Fibroblast of skin of right biceps (primary cell): ENCODE measurements at places on chromosomes 4 and X.

DNA sequence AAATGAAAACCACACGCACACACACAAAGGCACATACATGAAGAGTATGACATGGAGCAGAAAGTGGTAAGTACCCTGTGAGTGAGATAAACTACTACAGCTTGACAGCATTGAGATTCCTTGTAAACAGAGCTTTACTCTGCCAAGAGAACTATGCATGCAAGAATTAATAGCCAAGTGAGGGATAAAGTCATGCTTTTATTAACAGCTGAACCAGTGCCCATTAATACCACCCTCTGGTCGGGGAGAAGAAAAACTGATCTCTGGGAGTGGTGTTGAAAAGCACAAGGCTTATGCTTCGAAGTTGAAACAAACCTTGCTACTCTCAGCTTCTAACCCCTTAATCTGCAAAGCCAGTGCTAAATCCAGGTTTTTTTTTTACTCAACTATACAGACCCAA is 95.9 kb upstream of the C1QTNF7 start:
- no peak for DNase-seq

DNA sequence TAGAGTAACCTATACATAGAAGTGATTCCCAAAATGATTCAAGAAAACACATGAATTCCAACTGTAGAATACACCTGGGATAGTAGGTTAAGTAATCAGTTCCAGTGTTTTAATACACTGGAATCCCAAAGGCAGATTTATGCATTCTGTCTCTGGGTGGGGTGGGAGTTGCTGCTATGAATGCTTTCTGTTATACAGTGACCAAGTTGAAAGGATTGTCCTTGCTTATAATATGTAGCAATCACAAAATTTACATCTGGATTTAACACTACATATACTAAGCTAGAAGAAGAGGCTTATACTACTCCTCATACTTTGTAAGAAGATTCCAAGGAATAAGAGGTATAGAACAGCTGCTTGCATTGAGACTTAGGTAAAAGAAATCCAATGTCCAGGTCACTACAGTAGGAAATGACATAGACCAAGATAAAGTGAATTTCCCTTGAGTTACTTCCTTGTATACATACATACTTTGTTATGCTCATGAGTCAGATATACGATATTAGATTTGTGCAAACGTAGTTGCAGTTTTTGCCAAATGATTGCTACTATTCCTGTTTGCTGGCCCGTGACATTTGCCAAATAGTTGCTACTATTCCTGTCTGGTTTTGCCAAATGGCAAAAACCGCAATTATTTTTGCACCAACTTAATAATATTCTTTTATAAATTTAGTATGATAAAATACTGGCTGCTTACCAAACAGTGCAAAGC is 210.5 kb upstream of the DIAPH2 start:
- peak; percentile 10 for DNase-seq

GRCh38 chr4:178080312-178080711 is 638.1 kb upstream of the AGA start:
- DNase-seq, result peak; percentile 9

GRCh38 chr4:7275490-7276154 is 83.3 kb downstream of the SORCS2 start:
- no peak for DNase-seq

GRCh38 chr4:119729835-119730670 is 101.4 kb upstream of the PDE5A start:
- DNase-seq, result peak; percentile 91

DNA sequence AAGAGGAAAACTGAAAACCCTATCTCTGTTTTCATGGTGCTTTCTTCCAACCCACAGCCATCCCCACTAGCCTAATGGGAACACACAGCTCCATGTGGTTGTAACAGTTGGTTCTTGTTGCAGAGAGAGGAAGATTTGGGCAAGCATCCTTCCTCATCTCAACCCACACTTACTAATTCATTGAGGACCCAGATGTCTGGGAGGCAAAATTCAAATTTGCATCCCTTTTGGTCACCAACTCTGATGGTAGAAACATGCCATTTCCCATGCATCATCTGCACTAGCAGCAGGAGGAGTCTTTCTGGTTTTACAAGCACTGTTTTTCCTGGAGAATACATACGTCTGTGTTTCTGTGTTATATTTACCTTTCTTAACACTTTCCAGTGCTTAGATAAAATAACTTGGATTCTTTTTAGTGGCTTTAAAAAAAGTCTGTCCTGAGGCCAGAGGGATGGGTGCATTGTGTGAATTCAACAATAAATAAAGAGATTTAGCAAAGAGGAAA is 301.0 kb downstream of the KCTD8 start:
- no peak for DNase-seq
